Body of pancreas (tissue), 4 donors: ENCODE measurements at places on chromosomes 3 and 15. TPM values are rescaled to one million over a fixed set of nuclear protein-coding genes. Genes with fewer than 3 reads are reported as not detected.

MUC13 gene
- 0.66 TPM for total RNA-seq

SCN11A gene
- total RNA-seq = 0.26 TPM

SNTN gene
- total RNA-seq = not detected

SCAANT1 gene
- not detected for total RNA-seq

SSUH2 gene
- 0.33 TPM for total RNA-seq

CFAP100 gene
- not detected for total RNA-seq

HTR3D gene
- total RNA-seq = not detected

- DNase-seq = no peak
Observed at GRCh38 chr3:187807086-187807862, 62.0 kb upstream of the BCL6 start.

DNA sequence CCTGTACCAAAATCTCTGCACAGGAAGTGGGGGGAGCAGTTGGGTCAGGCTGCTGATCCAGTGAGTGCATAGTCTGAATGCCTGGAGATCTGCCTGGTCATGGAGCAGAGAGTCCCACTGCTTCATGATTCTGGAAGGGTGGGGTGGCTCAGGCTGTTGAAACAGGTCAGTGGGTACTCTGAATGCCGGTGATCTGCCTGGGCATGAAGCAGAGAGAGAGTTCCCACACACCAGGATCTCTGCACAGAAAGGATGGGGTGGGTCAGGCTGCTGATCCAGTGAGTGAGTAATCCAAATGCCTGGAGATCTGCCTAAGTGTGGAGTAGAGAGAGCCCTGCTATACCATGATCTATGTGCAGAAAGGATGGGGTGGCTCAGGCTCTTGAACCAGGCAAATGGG is 16.1 kb upstream of the GCSAM start:
- no peak for DNase-seq

- DNase-seq = no peak
Observed at GRCh38 chr3:33046521-33046920, 50.4 kb downstream of the GLB1 start.

- DNase-seq = no peak
Observed at GRCh38 chr3:29284497-29284896, 3.6 kb downstream of the RBMS3 start.

DNA sequence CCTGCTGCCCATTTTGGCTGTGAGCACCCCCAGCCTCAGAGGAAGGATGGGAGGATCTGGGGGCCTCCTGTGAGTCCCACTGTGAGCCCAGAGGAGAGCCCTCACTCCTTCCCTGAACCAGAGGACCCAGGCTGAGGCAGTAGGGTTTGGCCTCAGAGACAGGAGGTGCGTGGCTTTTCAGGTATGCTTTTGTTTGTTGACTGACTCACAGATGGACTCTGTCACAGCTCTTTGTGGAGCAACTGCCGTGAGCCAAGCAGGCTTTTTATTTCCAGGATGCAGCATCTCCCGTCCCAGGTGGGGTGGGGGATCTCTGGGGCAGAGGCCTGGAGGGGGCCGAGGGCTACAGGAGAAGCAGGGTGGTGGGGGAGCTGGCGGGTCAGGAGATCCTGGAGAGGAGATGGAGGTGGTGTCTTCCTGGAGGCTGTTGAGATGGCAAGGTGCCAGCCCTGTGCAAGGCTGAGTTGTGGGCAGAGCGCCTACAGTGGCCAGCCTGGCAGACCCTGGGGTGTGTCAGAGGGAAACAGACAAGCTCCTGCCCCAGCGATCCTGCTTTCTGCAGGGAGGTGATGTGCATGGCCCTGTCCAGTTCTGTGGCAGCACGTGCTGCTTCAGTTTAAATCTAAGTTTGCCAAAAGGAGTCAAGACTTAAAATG is 24.0 kb downstream of the PLXNA1 start:
- DNase-seq = no peak

GRCh38 chr15:38555686-38556334 is 8.8 kb downstream of the RASGRP1 start:
- no peak for DNase-seq
